Activated CD8-positive, alpha-beta memory T cell treated with anti-CD3 and anti-CD28 coated beads for 48 hours (primary cell): ENCODE measurements at places on chromosomes 16 and 17.

DNA sequence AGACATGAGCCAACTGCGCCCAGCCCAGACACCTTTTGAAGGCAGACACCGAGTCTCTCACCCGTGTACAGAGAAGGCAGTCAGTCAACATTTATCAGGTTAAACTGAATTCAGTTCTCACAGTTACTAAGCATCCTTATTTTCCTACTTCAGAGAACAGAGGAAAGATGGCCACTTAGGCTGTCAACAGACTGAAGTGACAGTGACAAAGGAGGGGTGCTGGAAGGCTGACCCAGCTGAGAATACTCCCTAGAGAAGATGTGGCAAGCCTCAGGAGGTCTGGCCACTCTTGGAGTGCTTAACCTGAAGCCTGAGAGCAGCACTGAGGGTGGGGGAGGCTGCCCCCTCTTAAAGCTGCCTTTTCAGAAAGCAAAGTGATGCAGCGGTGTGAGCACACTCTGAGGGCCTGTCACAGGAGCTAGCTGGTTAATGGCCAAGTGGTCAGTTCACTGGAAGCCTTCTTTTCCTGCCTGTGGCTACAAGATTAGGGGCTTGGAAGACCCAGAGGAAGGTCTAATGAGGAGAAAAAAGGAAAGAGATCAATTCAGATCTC is 51.0 kb upstream of the SREBF1 start:
- DNase-seq, result no peak

- no peak for DNase-seq
Measured at GRCh38 chr16:59733321-59733720, 999.2 kb upstream of the GOT2 start.

DNA sequence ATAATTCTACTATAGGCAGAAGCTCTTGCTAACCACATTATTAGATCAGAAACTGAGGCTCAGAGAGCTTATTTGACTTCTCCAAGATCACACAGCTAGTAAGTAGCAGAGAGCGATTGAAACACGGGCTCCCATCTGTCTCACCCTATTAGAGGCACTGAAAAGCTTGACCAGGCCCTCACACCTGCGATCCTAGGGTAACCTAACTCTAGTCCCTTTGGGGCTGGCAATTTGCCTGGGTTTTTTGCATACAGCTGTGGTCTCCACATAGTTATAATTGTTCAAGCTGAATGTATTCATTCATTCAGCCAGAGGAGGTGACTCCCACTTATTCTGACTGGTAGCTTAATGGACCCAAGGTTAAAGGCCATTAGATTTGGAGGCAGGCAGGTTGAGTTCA is 121.2 kb downstream of the ANKFN1 start:
- no peak for DNase-seq

GRCh38 chr16:63289834-63290460 is 1253.7 kb upstream of the CDH8 start:
- DNase-seq, result no peak

- no peak for DNase-seq
Measured at GRCh38 chr17:63150490-63150889, 184.5 kb downstream of the TANC2 start.

- DNase-seq, result no peak
Measured at GRCh38 chr16:19864566-19864965, 20.1 kb downstream of the GPRC5B start.

- no peak for DNase-seq
Measured at GRCh38 chr17:6534846-6535514, 21.4 kb downstream of the PITPNM3 start.

- no peak for DNase-seq
Measured at GRCh38 chr16:78641433-78641832, 542.0 kb downstream of the WWOX start.

DNA sequence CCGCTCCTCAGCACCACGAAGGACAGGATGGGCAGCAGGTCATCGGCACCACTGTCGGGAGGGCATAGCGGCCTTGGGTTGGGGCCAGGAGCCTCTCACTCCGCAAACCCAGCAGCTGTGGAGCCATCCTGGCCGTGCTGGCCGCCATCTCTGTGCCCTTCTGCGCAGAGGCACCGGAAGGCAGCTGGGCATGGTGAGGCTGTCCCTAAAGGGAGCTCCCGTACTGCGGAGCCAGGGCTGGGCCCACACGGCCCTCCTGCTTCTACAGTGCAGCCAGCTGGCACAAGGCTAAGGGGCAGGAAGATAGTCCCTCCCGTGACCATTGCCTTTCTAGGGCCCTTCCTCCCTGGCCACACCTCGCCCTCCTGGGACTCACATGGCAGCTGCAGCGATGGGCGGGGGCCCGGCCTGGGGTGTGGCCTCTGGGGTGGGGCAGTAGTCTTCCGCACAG is 7.0 kb upstream of the SPATA2L start:
- no peak for DNase-seq

DNA sequence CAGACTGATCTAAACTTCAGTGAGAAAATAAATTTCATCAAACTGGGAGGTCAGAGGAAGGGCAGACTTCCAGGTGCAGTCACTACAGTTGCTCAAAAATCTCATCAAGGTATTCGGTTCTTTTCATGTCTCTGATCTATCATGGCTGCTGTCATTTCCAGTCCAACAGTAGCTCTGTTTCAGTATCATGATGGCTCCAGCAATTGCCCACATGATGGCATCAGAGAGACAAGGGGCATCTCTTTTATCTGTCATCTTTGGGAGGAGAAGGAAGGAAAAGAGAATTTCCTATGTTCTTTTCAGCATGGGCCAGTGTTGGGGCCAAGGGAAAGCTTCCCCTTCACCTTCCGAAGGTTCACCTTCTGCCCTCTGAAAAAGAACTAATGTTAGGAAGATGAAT is 504.9 kb upstream of the HSBP1 start:
- DNase-seq, result no peak
